Nucleus accumbens (tissue), 56 donors: ENCODE measurements at places on chromosomes 1 and 21.

DNA sequence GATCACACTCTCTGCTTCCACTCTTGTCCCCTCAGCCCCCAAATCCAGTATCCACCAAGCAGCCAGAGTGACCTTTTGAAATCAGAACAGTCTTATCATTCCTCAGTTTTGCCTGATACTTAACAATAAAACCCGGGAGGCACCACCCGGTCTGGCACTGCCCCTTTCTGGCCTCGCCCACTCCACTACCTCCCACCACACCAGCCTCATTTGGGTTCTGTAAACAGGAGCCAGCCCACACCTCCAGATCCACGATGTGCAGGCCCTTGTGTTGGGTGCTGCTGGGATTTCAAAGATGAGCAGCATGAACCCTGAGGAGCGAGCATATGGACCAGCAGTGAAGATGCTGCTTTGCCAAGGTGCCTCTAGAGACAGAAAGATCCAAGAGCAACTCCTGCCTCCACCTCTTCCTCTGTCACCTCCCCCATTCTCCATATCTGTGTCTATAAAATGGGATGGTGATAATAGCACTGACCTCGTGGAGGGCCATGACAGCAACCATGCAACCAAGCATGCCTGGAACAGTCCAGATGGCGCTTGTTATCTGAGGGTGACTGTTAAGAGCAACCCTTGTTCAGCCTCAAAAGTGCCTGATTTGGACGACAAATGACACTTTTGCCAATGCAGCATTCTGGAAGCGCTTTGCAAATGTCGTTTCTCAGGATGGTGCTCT lies 136.0 kb downstream of the IGSF21 start:
- DNase-seq: no peak

DNA sequence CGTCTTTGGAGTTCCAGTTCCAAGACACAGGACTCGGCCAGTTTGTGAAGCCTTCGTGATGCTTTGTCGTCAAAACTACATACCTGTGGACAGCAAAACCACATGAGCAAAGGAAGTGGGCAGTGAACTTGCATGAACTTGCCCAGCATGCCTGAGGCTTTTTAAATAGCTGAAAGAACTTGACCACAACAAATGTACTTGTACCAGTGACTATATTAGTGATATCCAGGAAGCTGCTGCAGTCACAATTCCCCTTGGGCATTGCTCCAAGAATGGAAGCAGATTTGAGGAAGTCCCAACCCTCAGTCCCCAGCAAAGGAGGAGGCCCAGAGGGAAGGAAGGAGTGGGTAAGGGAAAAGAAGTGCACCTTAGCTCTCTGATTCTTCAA lies 2.6 kb downstream of the FUCA1 start:
- DNase-seq: no peak

DNA sequence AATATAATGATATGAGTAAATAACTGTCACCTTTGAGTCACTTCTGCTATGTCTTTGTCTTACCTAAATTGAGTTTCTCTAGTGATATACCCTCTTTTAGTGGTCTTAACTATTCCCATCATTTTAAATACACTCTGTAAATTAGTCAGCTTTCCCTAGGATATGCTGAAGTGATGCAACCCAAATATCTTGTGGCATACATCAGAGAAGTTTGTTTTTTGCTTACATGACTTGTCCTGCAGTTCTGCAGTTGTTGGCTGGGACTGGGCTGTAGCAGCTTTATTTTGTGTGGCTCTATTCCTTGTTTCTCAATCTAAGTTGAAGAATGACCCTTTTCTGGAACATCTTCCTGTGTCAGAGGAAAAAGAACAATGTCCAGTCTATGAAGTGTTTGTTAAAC lies 76.4 kb downstream of the TTC3 start:
- no peak for DNase-seq

GRCh38 chr21:25487046-25487594 lies 120.2 kb downstream of the MRPL39 start:
- DNase-seq: no peak

GRCh38 chr1:62687421-62687902 lies 724 bp downstream of the DOCK7 start:
- no peak for DNase-seq

DNA sequence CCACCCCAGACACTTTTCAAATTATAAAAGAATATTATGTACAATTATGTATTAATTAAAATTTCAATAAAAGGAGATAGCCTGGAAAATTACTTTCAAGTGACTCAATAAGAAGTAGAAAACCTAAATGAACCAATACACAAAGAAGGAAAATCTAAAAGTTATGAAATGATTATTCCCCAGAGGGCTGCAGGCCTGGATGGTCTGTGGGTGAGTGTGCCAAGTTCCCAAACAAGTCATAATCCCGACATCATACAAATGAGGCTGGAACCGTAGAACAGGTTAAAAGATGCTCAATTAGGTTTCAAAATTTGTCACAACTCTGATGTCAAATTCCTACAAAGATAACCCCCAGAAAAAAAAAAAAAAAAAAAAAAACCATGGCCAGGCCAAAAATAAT lies 12.7 kb downstream of the SPATC1L start:
- DNase-seq: no peak

- DNase-seq: no peak
These were observed 19.1 kb downstream of the BRDT start for GRCh38 chr1:91968334-91968733.
